ENCODE measurements at places on chromosomes 12 and 14.
A peak's percentile ranks its signal among the peaks of the same experiment; 100 is the strongest.

DNA sequence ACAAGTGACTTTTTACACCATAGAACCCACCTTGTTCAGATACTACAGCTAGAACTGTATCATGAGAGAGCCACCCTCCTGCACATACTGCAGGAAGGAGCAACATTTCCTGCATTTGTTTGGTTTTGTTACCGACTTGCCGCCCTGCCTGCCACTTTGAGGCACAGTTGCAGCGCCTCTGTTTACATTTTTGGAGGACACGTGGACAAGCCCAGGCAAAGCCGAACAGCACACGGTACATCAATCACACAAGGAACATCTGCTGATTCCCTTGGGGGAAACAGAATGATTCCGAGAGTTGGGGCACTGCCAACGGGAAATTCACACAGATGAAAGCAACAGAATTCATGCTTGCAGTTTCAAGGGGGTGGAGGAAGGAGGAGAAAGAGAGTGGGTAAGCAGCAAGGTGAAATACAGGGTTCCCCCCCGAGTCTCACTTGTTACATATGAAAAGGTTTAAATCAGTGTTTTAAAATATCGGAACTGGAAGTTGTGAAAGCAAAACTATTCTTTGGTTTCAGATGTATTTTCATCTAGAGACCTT is 110.7 kb downstream of the BTG1 start:
- DNase-seq = no peak

DNA sequence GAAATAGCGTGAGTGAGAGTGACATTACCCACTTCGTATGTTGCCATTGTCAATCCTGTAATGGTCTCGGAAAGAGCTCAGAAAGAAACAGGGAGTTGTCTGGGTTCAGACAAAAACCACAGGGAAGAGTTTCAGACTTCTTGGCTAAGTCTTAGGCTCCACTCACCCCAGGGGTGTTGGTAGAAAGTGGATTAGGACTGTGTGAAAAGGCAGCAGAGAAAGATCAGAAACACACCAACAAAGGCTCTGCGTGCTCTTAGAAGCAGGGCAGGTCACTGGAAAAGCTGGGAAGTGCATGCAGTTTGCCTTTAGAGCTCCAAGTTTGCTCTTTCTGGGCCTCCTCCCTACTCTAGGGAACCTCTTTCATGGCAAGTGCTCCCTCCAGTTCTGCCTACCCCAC is 106.1 kb upstream of the PLXNC1 start:
- no peak for DNase-seq

DNA sequence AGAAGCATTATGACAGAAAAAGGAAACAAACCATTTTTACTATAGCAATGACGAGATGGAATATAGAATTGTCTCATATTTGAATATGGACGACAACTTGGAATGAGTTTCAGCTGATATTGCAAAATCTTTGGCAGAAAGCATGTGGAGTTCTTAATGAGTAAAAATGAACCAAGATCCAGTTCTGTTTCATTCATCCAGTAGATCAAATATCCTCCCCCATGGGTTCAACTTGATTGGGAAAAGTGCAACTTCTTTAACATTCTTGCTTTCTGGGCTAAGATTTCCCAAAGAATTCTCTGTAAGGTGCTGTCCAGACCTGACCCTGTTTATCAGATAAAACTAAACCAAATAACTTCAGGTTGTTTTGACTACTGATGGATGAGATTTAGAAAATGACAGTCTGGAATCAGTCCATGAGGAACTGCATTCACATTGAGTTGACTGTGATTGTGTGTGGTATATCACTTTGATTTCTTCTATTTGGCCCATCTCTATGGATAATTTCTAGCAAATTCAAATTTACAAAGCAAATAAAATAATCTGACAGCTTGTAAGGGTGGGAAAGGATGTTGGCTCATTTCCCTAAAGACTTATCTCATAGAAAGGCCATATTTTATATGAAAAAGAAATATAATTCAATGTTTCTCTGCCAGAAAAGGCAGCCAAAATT is 267.4 kb downstream of the ADAMTS20 start:
- no peak for DNase-seq

DNA sequence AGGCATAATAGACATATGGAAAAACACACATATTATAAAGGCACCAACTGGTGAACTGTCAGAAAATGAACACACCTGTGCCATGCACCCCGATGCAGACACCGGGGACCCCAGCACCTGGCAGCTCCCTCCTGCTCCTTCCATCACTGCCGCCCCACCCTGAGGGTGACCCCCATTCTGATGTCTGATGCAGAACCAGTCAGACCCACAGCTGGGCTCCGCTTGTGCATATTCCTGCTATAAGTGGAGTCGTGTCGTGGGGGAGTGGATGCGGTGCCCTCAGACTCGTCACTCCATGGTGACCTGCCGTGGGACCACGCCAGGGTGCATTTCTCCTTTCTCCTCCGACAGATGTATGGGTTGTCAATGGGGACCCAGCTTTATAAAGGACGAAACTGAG is 45.7 kb upstream of the MEG3 start:
- DNase-seq = no peak

- DNase-seq = no peak
Measured at GRCh38 chr12:115249671-115250278, 565.8 kb upstream of the TBX3 start.

DNA sequence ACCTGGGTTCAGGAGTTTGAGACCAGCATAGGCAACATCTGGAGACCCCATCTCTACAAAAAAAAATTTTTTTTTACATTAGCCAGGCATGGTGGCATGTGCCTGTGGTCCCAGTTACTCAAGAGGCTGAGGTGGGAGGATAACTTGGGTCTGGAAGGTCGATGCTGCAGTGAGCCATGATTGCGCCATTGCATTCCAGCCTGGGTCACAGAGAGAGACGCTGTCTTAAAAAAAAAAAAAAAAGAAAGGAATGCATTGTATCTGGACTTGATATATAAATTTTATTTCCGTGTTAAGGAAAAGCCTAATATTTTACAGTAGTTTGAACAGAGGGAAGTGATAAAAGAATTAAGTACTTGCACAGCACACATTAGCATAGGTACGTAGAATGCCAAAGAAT is 97.2 kb downstream of the ZC3H14 start:
- DNase-seq = no peak

DNA sequence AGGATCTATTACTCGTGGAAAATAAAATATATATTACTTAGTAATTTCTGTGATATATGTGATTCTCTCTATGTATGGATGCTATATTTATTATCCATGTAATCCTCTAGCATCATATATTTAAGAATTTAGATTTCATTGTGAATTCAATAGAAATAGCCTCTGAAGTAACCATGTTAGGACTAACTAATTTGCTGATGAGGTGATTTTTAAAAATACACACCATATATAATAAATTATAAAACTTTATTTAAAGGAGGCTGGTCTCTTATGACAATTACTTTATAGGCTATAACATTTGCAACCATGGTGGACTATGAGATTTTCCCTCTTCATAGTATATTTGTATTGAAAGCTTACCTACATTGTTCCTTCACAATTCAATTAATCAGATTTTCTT is 424.9 kb upstream of the MGAT4C start:
- DNase-seq = no peak

DNA sequence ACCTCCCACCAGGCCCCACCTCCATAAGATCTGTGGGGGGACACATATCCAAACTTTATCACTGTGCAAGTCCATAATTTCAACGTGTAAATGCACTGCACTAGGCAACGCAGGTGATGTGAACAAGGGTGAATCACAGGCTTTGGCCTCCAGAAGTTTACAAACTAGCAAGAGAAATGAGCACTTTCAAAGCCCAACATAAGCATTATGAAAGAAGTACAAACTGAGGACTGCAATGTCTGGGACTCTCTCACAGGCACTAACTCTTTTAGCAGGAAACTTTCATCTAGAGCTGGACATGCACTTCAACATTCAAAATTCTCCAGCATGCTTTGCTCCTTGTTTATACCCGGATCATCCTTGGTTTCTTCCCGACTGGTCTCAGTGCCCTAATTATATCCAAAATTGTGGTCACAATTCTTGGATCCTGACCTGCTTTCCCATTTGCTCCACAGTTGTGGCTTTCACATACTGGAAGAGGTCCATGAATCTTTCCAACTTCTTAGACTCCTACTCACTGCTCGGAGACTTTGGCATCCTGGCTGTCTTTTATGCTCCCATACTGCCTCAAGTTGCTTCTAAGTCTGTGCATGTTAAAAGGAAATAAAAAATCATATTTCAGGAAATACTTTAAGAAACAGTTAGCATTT is 44.9 kb upstream of the STRAP start:
- DNase-seq = no peak

DNA sequence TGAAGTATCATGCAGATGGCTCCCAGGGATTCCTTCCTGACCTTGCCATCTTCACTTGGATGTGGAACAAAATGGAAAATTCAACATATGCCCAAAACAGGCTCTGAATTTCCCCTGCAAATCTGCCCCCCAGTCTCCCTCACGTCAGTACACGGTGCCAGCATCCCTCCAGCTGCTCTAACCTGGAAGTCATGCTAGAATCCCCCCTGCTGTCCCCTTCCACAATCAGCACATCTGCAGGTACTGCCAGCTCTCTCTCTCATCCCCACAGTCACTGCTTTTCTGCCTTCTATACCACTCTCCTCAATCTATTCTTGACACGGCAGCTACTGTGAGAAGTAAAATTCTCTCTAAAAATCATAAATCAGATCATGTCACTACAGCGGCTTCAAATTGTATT is 21.6 kb downstream of the GALNT6 start:
- DNase-seq = no peak

DNA sequence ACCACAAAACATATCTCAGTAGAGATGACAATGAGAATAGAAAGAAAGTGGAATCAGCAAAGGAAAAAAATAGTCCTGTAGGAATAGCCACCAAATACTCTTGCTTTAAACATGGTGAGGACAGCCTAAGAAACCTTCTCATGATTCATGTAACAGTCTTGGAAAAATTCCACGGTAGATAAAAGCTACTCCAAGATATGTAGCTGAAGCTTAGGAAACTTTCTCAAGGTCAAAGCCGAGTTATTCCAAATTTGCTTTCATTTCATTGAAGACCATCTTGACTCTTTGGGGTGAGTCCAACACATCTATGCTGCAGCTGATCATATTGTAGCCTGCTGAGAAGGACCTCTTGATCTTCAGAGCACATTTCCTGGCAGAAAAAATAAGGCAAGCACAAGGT is 157.6 kb downstream of the PAH start:
- no peak for DNase-seq

GRCh38 chr12:130425698-130426245 is 88.1 kb downstream of the PIWIL1 start:
- DNase-seq = no peak

GRCh38 chr12:116637589-116638150 is 78.5 kb downstream of the MAP1LC3B2 start:
- DNase-seq = no peak

- DNase-seq = no peak
Measured at GRCh38 chr12:8991371-8992345, 2.3 kb downstream of the KLRG1 start.

DNA sequence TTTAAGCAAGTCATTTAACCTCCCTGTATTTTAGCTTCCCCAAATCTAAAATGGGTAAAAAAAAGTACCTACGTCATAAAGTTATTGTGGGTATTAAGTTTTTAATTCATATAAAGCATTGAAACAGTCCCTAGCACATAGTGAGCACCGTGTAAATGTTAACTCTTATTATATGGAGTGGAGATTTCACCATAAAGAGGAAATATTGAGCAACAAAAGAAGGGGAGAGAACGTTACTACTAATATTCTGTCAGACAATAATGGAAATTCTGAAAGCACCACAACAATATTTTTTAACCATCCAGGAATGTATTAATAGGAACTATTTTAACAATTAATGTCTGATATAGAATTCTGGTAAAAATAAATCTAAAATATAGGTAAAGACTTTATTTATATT is 7.8 kb upstream of the CD163L1 start:
- DNase-seq = no peak

- peak; percentile 25 for DNase-seq
Measured at GRCh38 chr14:64880221-64881121, 764 bp upstream of the SPTB start.

GRCh38 chr14:60165547-60165876 is 314 bp upstream of the DHRS7 start:
- no peak for DNase-seq

- no peak for DNase-seq
Measured at GRCh38 chr12:15201056-15201455, 20.2 kb downstream of the RERG start.

GRCh38 chr12:92208613-92209121 is 63.0 kb upstream of the BTG1 start:
- no peak for DNase-seq

- no peak for DNase-seq
Measured at GRCh38 chr14:33810308-33810707, 140.6 kb downstream of the EGLN3 start.

GRCh38 chr14:59358784-59359183 is 106.4 kb downstream of the GPR135 start:
- DNase-seq = no peak

All from stimulated activated CD8-positive, alpha-beta memory T cell treated with anti-CD3 and anti-CD28 coated beads, Interleukin-7, amount 100 ng/mL, for 1 hour (primary cell).